ENCODE measurements at places on chromosomes 5 and 9.

GRCh38 chr9:126857261-126857960, 3.0 kb upstream of the ZBTB34 start:
- no peak for DNase-seq

DNA sequence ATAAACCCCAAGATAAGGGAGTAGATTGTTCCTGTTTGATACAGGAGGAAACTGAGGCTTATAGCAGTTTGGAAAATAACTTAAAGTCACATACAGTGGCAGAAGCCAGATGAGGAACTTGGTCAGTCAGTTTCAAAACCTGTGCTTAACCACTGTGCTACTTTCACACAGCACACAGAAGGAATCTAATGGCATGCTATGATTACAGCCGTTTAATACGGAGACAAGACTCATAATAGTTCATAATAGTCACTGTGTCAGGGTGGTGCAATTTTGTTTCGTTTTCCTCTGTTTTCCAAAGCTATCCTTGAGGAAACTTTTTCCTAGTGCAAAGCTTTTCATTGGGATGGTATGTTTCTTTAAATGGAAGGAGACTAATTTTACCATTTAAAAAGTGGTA, 112.3 kb downstream of the GCNT1 start:
- DNase-seq: no peak

GRCh38 chr9:127121628-127122175, 733 bp downstream of the ANGPTL2 start:
- no peak for DNase-seq

- DNase-seq: peak; percentile 90
Observed at GRCh38 chr9:136085815-136086212, 9.3 kb downstream of the NACC2 start.

DNA sequence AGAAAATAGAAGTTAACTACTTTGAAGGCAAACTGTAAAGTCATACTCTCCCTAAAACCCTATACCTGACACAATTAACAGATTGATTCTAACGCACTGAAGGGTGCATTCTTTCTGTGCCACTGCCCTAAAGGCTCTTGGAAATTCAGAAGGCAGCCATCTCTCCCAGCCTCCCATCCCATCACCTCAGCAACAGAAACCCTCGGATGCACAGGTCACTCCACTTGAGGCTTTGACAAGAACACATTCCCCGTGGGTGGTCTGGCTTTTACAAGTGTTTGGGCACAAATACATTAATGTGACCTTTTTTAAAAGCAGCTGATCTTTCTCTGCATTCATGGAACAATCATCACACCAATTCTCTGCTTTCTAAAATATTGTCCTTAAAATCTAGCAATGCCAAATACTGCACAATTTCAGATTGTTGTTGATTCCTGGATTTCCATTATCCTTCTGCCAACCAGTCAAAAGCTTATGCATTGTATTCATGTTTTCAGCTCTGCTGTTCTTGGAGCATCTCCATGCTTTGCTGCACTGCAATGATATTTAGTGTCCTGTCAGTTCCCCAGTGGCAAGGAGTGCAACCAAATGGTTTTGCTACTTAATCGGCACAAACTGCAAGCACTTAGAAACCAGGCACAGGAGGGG, 175.6 kb downstream of the TMEM161B start:
- DNase-seq: peak; percentile 45

- DNase-seq: no peak
Observed at GRCh38 chr5:134594797-134595457, 37.7 kb downstream of the SAR1B start.

GRCh38 chr5:130526708-130527107, 622.4 kb downstream of the CHSY3 start:
- no peak for DNase-seq

DNA sequence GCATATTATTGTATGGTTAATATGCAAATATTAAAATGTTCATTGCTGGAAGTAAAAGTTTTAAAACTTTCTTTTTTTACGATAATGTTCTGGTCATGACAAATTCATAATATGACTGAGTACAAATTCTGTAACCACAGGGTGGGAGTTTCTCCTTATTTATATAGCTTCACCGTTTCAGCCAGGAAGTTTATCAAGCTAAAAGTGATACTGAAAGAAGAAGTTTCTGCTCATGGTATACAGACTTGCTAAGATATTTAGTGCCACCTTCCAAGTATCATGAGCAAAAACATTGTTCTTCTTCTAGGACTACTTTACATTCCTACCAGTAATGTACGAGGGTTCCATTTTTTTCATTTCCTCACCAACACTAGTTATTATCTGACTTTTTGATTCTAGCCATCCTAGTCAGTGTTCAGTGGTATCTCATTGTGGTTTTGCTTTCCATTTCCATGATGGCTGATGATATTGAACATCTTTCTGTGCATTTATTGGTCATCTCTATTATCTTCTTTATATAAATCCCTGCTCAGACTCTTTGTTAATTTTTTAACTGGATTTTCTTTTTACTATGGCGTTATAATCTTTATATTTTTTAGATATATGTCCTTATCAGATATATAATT, 94.2 kb upstream of the PRRC1 start:
- no peak for DNase-seq

DNA sequence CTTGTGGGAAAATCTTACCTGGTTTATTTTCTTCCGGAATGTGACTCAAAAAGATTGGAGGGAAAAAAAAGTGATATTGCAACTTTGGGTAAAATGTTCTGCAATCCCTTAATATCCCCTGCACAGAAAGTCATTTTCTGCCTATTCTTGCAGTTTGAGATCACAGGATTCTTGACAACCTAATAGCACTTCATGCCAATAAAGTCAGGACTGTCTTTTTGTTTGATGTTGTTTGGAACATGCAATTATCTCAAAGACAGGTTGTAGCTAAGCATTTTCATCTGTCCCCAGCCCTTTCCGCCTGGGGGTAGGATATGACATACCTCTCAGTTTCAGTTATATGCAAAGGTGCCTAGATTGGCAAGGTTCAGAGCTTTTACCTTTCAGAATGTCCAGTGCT, 63.9 kb downstream of the ALDH1A1 start:
- DNase-seq: no peak

DNA sequence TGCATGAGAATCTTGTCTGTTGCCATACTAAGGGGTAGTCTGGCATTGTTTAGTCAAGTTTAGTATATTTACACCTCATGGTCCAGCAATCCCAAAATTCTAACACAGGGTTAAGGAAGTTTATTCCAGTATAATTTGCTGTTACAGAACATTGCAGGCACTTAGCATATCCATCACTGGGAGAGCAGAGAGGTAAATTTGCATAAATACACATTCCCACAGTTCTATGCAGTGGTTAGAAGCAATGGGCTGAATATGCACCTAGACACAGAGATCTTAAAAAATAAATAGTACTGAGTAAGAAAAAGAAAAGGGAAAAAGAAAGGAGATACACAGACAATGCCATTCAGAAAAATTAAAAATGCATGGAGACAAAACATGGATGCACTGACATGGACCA, 692.3 kb upstream of the MEF2C start:
- no peak for DNase-seq

DNA sequence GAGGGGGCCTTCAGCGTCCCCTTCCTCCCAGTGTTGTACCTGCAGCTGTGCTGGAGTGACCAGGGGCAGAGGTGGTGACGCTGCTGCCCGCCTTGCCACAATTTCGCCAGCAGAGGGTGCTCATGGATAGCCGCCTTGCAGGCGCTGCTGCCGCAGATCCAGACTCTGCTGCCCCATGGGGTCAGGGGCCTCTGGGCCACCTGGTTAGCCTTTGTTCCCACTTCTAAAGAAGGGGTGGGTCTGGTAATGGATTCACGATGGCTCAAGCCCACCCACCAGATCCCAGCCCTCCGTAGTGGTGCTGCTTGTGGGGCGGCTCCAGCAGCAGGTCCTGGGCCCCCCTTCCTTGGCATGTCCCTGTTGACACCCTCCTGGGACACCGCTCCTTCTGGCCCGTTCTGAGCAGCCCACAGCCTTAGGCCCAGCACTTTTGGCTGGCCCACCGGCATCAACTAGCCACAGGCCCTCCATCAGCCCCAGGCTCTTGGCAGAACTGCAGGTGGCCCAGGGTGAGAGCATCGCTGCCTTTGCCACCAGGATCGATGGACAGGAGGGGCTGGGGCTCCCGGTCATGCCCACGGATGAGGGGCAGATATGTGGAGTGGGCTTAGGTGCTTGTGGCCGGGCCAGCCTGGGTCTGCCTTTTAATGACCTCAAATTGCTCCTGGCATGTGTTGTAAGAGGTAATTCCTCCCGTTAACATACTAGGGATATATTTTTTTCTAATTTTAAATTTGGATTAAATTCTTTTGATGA, 57.2 kb downstream of the COL5A1 start:
- peak; percentile 52 for DNase-seq

GRCh38 chr9:107712390-107712789, 222.8 kb upstream of the KLF4 start:
- DNase-seq: no peak

- DNase-seq: no peak
Observed at GRCh38 chr5:135996611-135997010, 32.2 kb upstream of the TGFBI start.

DNA sequence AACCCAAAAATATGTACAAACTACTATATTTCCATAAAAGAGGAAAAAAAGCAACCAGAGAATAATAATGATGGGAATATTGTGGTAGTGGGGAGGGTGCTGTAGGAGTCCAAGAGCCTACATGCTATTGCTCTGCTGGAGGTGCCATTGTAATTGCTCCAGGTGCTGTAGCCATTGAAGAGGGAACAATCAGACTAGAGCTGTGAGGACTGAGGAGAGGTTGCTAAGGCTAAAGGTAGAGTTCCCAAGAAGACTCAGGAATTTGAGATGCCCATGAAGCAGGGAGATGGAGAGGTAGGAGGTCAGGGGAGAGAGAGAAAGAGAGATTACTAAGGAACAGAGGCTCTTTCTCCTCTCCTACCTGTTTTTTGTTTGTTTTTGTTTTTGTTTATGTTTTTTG, 394.0 kb downstream of the DMRTA1 start:
- DNase-seq: no peak

GRCh38 chr5:139601429-139601828, 40.3 kb downstream of the UBE2D2 start:
- no peak for DNase-seq

GRCh38 chr9:109791003-109791677, 11.1 kb downstream of the PALM2AKAP2 start:
- no peak for DNase-seq

DNA sequence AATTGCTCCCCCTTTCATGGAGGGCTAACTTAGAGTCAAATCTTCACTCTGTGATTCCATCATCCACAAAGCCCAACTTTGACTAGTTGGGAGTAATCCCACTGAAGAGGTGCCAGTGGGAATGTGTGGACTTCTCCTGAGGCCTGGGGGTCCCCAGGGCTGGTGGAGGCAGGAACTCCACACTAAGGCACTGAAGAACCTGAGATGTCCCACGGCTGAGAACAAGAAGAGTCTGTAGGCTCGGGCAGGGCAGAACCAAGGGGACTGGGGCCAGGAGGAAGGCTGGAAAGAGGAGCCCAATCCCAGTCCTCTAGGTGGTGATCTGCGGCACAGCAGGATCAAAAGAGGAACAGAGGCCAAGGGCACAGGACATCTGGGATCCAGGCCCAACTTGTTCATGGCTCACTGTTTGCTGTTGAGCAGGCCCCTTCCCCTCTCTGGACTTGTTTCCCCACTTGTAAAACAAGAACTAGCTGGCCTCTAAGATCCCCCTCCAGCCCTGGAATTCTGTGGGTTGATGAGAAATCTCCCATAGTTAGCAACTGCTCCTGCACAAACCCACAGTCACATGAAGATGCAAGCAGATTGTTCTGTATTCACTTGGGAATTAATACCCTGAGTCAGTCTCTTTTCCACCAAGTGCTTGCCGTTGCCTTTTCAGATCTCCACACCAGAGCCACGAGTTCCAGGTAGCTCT, 32.7 kb upstream of the ALDH1B1 start:
- DNase-seq: no peak

DNA sequence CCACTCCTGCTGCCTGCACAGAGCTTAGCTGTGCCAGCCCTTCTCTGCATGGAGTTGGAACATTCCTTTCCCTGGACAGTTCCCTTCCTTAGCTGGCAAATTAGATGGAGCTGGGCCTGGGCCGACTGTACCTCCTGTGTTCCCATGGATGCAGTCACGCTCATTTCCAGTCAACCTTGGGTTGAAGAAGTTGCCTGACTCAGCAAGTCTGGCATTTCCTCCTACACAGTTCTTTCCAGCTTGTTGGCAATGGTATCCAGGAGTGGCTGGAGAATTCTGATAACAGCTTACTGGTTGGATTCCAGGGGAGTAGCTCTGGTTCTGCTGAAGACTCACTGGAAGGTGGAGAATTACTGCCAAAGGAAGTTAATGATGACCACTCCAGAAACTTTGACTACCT, 9.2 kb upstream of the TAF1L start:
- no peak for DNase-seq

- no peak for DNase-seq
Observed at GRCh38 chr5:126562823-126563222, 32.2 kb downstream of the ALDH7A1 start.

DNA sequence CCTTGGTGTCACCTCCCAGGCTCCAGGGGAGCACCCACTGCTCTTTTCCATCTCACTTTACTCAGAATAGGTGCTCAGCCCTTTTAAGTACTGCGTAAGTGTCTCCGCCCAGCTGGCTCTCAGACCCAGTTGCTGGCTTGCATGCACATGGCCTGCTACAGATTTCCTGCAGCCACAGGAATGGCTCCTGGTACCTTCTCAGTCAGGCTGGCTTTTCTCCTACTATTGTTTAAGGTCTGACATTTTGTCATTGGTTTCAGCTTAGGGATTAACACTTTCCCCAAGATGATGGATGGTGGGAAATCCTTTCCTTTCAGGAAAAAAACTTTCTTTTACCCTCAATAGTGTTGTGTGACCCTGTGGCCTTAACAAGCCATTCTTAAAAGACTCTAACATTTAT, 1652.3 kb upstream of the WWC1 start:
- no peak for DNase-seq

GRCh38 chr9:114504341-114505186, 709 bp downstream of the WHRN start:
- DNase-seq: no peak

GRCh38 chr5:149636861-149637246, 55.6 kb downstream of the ARHGEF37 start:
- peak; percentile 62 for DNase-seq

GRCh38 chr5:138610918-138611677, 35.9 kb upstream of the HSPA9 start:
- peak; percentile 74 for DNase-seq

- no peak for DNase-seq
Observed at GRCh38 chr9:34380034-34380510, 3.4 kb upstream of the MYORG start.

- no peak for DNase-seq
Observed at GRCh38 chr5:102537011-102537410, 38.2 kb upstream of the SLCO6A1 start.

GRCh38 chr5:144778561-144778960, 607.9 kb downstream of the KCTD16 start:
- DNase-seq: no peak

- no peak for DNase-seq
Observed at GRCh38 chr9:70975821-70976220, 145.6 kb downstream of the TRPM3 start.

Data from midbrain (tissue), 1 donor.